Epithelial cell of prostate (primary cell): ENCODE measurements at places on chromosomes 1 and 21.

DNA sequence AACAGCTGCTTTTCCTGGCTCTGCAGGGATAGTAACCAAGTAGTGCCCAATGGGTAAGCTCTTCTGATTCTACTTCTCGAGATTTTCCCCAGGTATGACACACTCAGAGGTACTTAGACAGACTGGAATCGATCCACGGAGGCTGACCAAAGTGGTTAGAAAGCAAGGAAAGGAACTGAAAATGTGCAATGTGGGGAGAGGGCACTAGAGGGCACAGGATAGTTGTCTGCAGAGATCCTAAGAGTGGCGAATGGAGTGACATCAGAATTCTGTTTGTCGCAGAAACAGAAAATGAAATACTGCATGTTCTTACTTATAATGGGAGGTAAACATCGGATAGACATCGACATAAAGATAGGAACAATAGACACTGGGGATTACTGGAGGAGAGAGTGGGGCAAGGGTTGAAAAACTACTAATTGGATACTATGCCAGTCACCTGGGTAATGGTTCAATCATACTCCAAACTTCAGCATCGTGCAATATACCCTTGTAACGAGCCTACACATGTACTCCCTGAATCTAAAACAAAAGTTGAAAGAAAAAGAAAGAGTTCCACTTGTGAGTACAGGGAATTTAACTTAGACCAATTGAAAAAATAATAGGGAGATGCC is 23.3 kb downstream of the CYP2J2 start:
- DNase-seq, result no peak

DNA sequence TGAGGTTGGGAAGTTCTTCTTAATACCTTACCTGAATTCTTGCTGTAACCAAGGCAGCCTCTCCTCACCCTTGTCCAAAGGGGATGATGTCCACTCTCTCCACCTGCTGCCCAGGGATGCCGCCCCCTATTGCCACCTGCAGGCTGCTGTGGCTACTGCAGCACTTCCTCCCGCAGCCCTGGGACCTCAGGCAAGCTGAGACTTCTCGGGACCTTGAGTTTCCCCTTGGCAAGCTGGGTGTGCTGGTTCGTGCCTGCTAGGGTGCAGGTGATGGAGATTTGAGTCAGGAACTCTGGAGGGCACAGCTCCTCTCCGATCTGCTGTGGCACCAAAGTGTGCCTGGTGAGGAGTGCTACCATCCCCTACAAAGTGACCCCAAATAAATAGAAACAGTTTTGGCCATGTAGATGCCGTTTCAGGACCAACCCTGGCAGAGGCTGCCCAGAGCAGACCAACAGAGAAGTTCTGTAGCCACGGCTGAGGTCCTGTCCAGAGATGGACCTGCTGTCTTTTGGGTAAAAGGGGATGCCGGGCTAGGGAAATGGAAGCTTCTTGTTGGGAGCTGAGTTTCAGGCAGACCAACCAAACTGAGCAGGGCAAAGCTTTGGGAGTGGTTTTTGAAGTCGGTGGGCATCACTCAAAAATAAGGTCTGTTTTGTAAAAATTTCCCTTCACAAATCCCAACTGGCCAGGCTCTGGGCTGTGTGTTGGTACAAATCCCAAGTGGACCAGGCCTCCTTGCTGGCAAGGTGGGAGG is 31.7 kb downstream of the RUNX3 start:
- DNase-seq, result no peak

DNA sequence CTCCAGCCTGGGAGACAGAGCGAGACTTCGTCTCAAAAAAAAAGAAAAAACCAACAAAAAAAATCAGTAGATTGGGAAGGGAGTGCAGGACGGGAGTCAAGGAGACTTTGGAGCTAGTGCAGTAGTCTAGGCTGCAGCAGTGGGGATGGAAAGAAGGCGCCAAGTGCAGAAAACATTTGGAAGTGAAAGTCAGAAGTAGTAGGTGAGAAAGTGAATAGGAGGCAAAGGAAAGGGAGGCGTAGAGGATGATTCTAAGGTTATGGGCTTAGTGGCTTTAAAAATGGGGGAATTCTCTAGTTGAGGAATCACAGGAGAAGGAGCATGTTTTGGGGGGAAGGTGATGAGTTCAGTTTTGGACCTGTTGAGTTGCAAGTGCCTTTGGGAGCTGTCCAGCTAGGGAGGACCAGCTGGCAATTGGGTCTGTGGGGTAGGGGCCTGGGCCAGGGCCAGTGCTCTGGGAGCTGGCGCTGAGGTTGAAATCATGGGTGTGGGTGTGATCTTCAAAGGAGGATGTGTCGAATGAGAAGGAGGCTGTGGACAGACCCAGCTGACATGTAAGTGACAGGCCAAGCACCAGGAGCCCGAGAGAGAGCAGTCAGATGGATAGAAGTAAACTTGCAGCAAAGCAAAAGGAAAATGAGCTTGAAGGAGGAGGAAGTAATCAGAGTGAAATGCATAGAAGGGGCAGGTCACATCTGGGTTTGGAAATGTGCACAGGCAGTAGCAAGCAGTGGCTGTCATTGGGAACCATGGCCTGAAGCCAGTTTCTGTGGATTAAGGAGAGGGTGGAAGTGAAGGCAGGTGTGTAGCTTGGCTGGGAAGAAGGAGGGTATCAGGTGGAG is 15.8 kb downstream of the TMCC2 start:
- DNase-seq, result no peak

DNA sequence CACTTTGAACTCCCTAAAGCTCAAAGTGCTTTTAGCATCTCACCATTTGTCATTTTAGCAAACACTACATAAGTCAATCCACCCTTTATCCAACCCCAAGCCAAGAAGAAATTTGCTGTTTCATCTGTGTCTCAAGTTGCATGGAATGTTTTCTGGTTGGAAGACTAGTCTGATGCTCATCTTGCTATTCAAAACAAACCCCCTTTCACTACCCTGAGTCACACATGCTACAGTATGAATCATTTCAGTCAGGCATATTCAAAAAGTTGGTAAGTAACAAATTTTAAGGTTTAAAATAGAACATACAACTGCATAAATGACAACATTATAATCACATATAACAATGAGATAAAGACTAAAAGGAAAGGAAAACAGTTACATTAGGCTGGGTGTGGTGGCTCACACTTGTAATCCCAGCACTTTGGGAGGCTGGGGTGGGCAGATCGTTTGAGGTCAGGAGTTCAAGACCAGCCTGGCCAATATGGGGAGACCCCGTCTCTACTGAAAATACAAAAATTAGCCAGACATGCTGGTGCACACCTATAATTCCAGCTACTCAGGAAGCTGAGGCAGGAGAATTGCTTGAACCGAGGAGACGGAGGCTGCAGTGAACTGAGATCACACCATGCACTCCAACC is 38.7 kb downstream of the DSTYK start:
- DNase-seq, result peak; percentile 62

DNA sequence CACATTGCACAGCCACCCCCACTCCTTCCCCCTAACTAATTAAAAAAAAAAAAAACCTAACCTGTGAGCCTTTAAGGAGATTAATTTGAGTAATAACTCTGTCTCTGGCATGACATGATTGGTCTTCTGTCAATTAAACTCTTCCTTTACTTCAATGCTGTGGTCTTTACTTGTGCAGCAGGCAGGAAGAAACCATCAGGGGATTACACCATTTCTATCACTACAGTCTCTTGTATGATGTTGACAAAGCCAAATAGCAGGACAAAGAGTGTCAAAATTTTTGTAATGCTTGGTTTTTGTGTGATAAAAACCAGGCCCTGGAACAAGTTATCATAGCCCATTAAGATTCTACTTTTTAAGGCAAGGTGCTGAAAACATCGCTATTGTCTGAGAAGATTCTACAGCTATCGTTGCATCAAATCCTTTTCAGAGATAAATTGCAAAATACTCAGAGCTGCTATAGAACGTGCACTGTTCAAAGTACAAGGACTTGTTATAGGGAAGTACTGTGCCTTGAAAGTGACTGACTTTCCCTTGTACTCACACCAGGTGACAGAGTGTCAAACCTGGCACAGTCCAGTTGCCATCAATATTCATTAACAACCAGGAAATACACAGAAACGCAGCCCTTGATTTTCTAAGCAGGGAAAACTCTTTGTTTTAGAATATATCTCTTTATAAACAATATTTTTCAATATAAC is 37.7 kb downstream of the LHX9 start:
- DNase-seq, result no peak

GRCh38 chr1:211237579-211237978 is 21.6 kb upstream of the RCOR3 start:
- no peak for DNase-seq

DNA sequence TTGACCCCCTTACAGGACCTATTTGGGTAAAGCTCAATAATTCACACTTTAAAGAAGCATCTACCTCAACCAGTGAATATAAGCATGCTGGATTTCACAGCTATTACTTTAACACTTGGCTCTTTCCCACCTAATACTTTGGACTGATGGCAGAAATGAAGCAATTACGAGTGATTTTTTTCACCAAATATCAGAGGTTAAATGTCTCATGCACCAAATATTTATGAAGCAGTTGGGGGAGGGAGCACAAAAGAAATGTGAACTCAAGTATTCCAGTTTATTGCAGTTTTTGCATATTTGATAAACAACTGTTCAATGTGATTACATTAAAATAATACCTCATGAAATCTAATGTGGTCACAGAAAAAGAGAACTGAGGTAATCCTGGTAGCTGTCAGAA is 223.6 kb downstream of the LRRC7 start:
- no peak for DNase-seq

GRCh38 chr1:168865850-168866620 is 137.0 kb upstream of the DPT start:
- no peak for DNase-seq

DNA sequence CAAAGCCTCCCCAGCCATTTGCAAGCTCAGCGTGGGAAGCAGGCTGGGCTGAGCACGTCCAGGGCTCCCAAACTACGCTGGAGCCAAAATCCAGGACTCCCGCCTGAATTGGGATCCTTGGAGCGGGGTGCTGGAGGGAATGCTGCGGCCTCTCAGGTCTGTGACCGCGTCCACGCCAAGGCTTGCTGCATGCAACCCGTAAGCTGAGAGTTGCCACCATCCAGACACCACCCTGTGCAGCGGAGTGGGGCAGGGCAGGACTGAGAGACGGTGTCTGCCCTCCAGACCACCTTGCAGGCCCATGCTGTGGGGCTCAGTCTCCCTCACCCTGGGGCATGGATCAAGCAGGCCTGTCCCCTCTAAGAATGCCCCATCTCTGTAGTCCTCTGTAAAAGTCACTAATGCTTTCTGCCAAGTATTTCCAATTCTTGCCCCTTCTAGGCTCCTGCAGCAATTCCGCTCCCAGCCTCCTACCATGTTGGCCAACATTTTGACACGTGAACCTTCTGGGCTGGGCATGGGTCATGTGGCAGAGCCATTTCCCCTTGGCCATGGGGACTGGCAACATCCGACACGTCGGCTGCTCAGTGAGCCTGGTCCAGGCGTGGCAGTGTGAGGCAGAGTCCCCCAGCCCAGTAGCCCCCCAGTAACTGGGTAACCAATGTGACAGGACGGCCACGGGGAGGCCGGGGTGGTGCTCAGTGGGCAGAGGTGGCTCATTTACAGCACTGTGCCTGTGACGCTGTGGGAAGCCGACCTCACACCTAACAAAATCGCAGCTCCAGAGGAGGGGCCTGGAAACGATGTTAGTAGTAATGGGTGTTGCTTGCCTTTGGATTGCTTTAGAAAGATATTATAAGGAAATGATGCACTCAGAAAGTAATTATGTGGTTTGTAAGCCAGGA is 57.9 kb upstream of the PDE9A start:
- no peak for DNase-seq

GRCh38 chr21:30839304-30839703 is 9.7 kb upstream of the KRTAP7-1 start:
- peak; percentile 1 for DNase-seq

- no peak for DNase-seq
Observed at GRCh38 chr1:87240661-87241285, 87.9 kb upstream of the LMO4 start.

- no peak for DNase-seq
Observed at GRCh38 chr1:74847715-74848114, 114.8 kb downstream of the TYW3 start.

DNA sequence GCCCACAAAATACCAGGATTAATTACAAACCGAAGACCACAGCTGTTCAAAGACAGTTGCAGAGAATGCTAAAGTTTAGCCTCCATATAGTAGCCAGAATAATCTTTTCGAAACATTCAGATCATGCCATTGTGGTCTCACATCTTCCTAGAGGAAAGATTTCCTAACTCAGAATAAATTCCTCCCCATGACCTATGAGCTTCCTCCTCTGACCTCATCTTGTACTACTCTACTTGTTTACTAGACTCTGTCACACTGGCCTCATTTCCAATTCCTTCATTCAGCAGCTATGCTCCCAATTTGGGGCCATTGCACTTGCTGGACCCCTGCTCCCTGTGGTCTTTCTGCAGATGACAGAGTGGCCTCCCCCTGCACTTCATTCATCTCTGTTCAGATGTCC is 71.8 kb upstream of the LRRC53 start:
- no peak for DNase-seq

DNA sequence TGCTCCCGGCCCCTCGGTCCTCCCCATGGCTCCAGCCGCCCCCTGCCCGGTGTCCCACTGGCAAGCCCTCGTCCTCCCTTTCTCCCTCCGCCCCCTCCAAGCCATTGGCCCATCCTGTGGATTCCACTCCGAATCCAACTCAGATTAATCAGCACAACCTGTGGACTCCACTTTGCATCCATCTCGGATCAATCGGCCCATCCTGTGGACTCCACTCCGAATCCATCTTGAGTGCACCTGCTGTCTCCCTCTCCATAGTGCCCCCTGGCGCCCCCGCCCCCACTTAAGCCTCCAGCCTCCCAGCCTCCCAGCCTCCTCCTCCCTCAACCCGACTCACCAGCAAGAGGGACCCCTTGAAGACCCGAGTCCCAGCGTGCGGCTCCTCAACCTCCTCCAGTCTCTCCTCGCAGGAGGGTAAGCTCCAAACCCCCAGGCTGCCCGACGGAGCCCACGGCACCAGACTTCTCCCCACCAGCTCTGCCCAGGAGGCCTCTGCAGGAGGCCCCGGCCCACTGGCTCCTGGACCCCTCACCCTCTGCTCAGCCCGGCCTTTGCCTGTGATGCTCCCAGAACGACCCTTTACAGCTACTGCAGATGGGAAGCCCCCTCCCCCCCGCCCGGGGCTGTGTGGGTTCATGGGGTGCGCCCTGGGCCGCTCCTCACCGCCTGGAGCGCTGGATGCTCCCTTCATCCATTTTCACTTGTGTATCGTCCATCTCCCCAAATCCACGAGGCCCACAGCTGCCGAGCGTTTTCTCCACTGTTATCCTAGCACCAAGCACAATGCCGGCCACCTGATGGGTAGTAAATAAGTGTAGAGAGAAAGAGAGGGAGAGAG is 40.6 kb upstream of the TSPEAR start:
- no peak for DNase-seq

GRCh38 chr1:32774950-32775634 is 42.1 kb downstream of the YARS1 start:
- DNase-seq, result no peak

DNA sequence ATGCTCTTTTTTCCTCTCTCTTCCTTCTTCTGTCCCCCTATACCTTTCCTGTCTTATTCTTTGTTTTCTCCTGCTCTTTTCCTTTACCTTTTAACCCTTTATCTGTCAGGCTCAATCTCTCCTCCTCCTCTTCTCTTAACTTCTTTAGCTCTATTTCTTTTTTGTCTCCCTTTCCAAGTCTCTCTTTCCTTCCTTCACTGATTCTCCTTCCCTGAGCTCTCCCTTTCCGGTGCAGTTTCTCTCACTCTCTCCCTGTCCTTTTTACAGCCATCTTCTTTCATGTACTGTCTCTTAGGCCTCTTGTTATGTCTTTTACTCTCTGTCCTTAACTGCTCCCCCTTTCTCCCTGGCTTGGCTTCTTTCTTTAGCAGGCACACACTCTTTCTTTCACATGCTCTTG is 12.0 kb downstream of the SLC30A7 start:
- DNase-seq, result no peak
